ENCODE measurements at places on chromosomes 1 and 21.

DNA sequence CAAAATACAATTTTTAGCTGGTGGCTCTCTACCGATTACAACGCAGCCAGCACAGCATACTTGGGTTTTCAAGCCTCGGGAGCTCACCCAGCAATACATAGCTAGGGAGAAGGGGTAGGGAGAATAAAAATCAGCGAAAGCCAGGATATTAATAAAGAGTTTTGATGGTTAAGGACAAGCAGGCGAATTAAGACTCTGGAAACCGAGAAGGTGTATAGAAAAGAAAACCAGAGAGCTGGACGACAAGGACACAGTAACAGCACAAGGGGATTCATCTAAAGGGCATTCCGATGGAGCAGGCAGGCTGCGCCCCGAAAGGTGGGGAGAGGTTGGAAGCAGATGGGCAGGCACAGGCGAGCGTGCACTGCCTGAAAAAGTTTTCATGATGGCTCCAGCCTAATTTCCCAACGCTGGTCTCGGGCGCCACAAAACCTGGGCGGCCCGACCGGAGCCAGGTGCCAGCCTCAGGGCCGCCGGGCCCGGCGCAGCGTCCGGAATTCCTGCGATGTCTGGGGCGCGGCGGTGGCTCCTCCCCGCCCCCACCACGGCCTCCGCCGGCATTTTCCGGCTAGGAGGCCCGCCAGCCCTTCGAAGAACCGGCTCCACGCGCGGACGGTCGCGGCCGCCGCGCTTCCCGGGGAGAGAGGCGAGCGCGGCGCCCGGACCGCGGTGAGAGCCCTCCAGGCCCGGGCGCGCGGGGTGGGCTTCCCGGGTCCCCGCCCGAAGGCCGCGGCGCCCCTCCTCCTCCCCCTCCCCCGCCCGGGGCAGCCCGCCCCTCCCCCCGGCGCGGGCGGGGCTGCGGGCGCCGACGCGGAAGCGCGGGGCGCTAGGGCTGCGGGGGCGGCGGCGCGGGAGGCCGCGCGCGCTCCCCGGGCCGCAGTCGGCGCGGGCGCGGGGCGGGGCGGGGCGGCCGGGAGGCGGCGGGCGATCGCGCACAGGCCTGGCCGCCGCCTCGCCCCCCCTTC is 774 bp upstream of the DYRK1A start:
- DNase-seq, result no peak

- DNase-seq, result no peak
Observed at GRCh38 chr1:3504822-3505153, 50.3 kb downstream of the ARHGEF16 start.

- no peak for DNase-seq
Observed at GRCh38 chr1:918843-919242, 4.9 kb upstream of the SAMD11 start.

DNA sequence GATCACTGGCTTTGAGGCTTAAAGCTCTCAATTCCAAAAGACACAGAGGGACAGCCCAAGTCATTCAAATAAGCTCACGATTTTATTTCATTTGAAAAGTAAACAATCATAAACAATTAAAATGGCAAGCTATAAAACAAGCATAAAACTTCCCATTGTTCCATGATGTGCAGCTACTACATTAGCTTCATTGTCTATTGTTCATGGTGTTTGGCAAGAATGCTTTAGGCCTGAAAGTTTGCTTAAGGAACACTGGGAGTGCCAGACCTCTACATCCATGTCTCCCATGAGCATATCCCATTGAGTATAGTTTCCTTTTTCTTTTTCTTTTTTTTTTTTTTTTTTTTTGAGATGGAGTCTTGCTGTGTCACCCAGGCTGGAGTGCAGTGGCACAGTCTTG is 286.1 kb upstream of the ESRRG start:
- no peak for DNase-seq

- DNase-seq, result no peak
Observed at GRCh38 chr1:208036918-208037766, 126.2 kb upstream of the CD34 start.

- DNase-seq, result no peak
Observed at GRCh38 chr21:39881661-39882060, 14.4 kb downstream of the PCP4 start.

DNA sequence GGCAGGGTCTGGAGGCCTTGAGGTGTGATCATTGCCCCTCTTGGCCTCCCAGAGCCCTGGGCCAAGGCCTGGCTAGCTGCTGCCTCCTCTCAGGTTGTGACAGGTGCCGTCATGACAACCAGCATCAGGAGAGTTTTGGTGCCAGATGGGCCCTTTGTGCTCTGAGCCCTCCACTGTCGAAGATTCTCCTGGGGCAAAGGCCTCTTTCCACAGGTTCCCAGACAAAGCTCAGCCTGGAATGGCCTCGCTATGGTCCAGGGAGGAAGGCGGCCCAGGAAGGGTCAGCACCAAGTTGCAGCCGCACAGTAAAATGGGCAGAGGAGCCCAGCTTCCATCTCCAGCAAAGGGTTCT is 78.4 kb downstream of the ALPL start:
- no peak for DNase-seq

Measured in GM12891 (cell line).